H9 (cell line): ENCODE measurements at places on chromosomes 5 and 9.

DNA sequence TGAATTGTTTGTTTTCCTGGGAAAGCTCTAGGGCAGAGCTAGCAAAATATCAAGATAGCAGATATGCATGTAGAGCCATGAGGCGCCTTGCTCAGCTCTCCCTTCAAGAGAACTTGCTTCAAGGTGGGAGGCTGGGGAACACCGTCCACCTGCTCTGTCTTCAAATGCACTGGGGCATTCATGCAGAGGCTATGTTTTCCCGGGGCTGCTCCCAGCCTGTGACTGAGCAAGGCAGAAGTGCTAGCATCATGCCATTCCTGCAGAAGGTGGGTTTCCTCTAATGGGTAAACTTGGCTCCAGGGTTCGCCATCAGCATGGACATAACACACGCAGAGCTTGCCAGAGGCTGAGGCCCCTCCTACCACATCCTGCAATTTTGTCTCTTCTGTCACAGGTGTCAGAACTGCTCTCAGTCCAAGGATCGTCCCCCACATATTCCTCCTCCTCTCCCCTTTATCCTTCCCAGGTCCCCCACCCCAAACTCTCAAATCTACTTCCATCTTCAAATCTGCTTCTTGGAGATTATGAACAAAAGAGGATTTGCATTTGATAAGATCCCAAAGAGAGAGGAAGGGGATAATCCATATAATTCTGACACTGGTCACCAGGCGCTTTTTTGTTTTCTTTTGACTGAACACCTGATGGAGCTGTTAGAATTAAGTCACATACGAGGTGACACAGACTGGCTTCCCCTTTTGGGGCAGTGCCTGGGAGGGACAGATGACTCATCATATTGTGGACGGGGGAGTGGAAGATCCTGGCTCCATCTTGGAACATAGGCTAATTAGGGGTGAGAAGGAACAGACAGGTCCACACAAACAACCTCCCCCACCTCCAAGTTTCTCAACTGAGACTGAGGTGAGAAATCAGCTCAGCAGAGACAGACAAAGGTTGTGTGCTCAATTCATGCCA lies 85.0 kb upstream of the TAF11L2 start:
- DNase-seq = no peak

DNA sequence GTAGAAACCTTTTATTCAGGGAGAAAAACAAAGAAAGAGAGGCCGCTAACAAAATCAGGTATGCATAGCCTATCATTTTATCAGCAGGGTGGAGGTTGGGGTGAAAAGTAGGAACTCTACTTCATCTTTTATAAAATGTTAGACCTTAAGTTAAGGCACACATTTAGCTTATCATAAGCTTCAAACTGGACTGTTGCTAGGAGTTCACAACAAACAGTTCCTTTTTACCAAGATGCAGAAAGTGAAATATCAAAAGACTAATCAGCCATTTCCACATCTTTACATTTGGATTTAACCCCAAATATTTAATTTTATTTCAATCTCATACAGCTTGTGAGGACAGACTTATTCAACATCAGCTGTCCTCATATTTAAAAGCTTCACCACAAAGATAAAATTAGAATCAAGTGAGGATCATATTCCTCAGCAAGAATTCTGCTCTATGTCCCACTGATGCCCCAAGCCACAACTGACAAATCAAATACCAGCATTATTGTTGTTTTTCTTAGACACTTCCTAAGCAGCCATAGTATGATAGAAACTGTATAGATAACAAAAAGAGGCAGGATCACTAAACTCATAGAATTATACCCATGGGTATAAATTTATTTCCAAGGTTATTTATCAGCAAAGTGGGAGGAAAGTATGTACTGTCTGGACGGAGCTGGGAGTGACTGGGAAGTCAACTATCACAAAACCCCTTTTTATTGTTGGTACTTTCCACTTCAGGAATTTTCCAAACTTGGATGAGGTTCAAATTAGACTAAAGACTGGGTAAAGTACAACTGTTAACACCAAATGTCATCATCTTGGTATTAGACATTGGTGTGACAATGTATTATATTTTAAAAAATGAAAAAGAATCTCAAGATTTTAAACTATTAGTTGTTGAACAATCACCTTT lies 29.9 kb upstream of the MYOT start:
- no peak for DNase-seq

DNA sequence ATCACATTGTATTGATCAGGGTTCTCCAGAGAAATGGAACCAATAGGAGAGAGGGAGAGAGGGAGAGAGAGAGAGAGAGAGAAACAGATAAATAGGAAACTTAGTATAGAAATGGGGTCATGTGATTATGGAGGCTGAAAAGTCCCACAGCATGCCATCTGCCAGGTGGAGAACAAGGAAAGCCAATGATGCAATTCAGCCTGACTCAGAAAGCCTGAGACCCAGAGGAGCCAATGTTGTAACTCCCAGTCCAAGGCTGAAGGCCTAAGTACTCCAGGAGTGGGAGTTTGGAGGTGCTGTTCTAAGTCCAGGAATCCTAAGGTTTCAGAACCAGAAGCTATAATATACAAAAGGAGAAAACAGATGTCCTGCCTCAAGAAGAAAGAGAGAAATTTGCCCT lies 48.4 kb upstream of the ISOC1 start:
- no peak for DNase-seq

GRCh38 chr5:20678386-20678785 lies 690.4 kb upstream of the CDH18 start:
- DNase-seq = no peak

GRCh38 chr5:34831303-34831702 lies 7.7 kb upstream of the TTC23L start:
- DNase-seq = no peak

DNA sequence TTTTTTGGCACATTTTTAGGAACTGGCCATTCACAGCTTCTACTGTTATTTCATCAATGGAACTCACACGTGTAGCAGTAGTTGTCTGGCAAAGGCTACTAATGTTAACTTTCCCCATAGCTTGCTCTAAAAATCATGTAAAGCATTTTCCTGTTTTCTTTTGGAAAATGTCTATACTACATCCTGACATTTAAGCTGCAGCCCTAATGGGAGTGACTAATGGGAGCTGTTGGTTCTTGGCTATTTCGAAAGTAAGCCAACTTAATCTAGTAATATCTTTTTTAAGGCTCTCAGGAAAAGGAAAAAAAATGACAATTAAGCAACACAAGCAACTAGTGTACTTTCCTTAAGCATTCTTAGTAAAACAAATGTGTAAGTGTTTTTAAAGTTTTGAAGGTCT lies 169.2 kb downstream of the SLC12A2 start:
- DNase-seq = no peak

DNA sequence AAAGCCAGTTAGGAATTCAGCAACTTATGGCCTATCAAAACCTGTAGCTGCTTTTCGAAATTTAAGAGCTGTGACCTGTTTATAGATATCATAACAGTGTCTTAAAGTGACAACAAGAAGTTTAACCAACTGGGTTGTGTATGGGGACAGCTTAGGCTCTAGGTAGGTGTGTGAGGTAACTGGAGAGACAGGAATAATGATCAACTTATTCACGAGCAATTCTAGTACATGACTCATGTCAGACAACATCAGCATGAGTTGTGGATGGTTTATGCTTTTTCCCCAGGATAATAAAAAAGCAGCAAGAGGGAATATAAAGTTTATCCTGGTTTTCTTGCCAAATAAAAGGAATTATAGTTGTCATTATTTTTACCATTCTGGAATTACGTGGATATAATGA lies 88.6 kb downstream of the GDNF start:
- no peak for DNase-seq

DNA sequence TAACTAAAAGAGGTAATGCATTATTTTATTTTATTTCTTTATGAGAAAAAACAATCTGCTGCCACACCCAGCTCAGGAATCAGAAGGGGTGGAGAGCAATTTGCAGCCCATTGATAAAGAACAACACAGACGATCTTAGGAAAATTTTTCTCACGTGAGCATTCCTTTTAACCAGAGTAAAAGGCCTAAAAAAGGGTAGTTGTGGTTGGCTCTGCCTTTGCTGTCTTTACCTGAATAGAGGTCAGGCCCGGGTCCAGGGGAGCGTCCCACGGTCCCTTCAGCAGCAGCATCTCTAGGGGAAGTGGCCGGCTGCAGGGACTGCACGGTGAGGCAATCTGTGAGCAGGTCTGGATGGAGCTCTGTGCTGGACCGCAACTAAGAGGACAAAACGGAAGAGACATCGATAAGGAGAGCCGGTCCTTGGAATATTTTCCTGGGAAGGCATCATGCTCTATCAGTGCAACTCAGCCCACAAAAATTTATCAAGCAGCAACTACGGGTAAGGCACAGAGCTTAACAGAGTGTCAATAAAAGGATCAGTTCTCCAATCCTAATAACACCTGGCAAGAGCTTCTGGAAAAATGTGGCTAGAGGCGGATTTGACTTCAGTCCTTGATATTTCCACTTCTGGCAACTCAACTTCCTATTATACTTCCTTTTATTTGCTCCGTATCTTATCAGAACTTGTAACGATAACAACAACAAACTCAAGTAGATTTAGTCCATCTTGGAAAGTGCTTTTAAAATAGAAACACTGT lies 372.8 kb upstream of the RFX3 start:
- no peak for DNase-seq
